Cardiac ventricle fibroblast (primary cell): ENCODE measurements at places on chromosomes 3 and 15. TPM values are rescaled to one million over a fixed set of nuclear protein-coding genes. Genes with fewer than 3 reads are reported as not detected.

ARNT2 gene
- 6.4 and 6.9 TPM in 2 replicates for total RNA-seq

WDR93 gene
- total RNA-seq = 0.10 TPM in 1 of 2 replicates, not detected in the other

B3GALNT1 gene
- 11.7 and 12.4 TPM in 2 replicates for total RNA-seq

SCG5 gene
- total RNA-seq = 4.4 and 10.9 TPM in 2 replicates

CPN2 gene
- not detected in 2 replicates for total RNA-seq

MCF2L2 gene
- total RNA-seq = 0.31 and 1.1 TPM in 2 replicates

OIP5 gene
- total RNA-seq = 0.88 and 0.94 TPM in 2 replicates

ITIH1 gene
- not detected in 2 replicates for total RNA-seq

NPAP1 gene
- not detected in 2 replicates for total RNA-seq

CLDN16 gene
- not detected in 2 replicates for total RNA-seq

TMEM108 gene
- total RNA-seq = not detected in 2 replicates

RTF1 gene
- 20.3 and 26.5 TPM in 2 replicates for total RNA-seq

MRAS gene
- 20.5 and 26.8 TPM in 2 replicates for total RNA-seq

CSTA gene
- total RNA-seq = 2.5 and 3.1 TPM in 2 replicates

SLC15A2 gene
- 0.06 and 0.54 TPM in 2 replicates for total RNA-seq

PDZRN3 gene
- 44.8 and 46.0 TPM in 2 replicates for total RNA-seq

TGFBR2 gene
- total RNA-seq = 527 and 556 TPM in 2 replicates

VWA5B2 gene
- total RNA-seq = 0.05 and 0.06 TPM in 2 replicates

WDR6 gene
- total RNA-seq = 70.8 and 72.8 TPM in 2 replicates

ACTRT3 gene
- total RNA-seq = 4.5 and 6.4 TPM in 2 replicates

CSPG4 gene
- 11.0 and 11.3 TPM in 2 replicates for total RNA-seq

GOLGA8O gene
- total RNA-seq = 1.6 TPM in 1 of 2 replicates, not detected in the other

CD276 gene
- total RNA-seq = 84.5 and 88.8 TPM in 2 replicates

IL16 gene
- 6.2 and 6.4 TPM in 2 replicates for total RNA-seq

PTX3 gene
- total RNA-seq = 457 and 493 TPM in 2 replicates

RARRES1 gene
- 26.0 and 46.9 TPM in 2 replicates for total RNA-seq

C3orf85 gene
- not detected in 2 replicates for total RNA-seq

RPL35A gene
- 594 and 762 TPM in 2 replicates for total RNA-seq

ATP13A5 gene
- not detected in 2 replicates for total RNA-seq

LINGO1 gene
- total RNA-seq = 0.15 and 1.4 TPM in 2 replicates

TIMP4 gene
- 54.6 and 62.7 TPM in 2 replicates for total RNA-seq

ZCWPW2 gene
- 0.68 and 0.94 TPM in 2 replicates for total RNA-seq

DISP2 gene
- total RNA-seq = 0.10 and 0.19 TPM in 2 replicates

HESX1 gene
- total RNA-seq = 0.19 and 0.49 TPM in 2 replicates

DZIP1L gene
- total RNA-seq = 4.2 and 7.8 TPM in 2 replicates

GOLGA8T gene
- not detected in 2 replicates for total RNA-seq

SLC24A1 gene
- 3.5 and 9.5 TPM in 2 replicates for total RNA-seq

EPHB1 gene
- 0.06 and 0.15 TPM in 2 replicates for total RNA-seq

MASP1 gene
- total RNA-seq = 0.15 and 1.4 TPM in 2 replicates

RAF1 gene
- 42.9 and 46.7 TPM in 2 replicates for total RNA-seq

SHC4 gene
- 0.64 and 1.1 TPM in 2 replicates for total RNA-seq

SNAPC5 gene
- total RNA-seq = 9.6 and 12.4 TPM in 2 replicates

SNX22 gene
- 0.06 TPM in 1 of 2 replicates, not detected in the other for total RNA-seq

RPSA gene
- 1,070 and 1,205 TPM in 2 replicates for total RNA-seq

COL8A1 gene
- 73.3 and 83.3 TPM in 2 replicates for total RNA-seq

ZDHHC3 gene
- total RNA-seq = 41.0 and 44.9 TPM in 2 replicates

TMEM212 gene
- total RNA-seq = not detected in 2 replicates

DUOXA1 gene
- not detected in 2 replicates for total RNA-seq

SRGAP3 gene
- total RNA-seq = 2.8 and 3.7 TPM in 2 replicates

IL17RE gene
- 1.6 and 1.9 TPM in 2 replicates for total RNA-seq

TRIM71 gene
- total RNA-seq = not detected in 2 replicates
